ENCODE measurements at places on chromosomes 1 and 21.

DNA sequence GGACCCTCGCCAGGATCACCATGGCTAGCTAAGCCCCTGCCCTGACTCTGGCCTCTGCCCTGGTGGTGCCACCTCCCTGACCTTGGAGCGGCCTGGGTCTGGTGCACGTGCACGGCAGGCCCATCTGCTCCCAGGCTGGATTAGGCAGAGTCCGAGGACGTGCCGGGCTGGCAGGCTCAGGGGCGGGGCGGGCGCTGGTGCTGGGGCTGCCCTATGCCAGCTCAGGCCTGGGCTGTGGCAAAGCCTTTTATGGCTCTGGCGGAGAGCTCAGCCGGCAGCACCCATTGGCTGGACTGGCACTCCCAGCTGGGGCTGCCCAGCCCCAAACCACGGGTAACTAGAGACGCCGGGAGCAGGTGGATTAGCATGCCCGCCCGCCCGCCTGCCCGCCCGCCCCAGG is 17.1 kb upstream of the EDN2 start:
- DNase-seq: no peak

DNA sequence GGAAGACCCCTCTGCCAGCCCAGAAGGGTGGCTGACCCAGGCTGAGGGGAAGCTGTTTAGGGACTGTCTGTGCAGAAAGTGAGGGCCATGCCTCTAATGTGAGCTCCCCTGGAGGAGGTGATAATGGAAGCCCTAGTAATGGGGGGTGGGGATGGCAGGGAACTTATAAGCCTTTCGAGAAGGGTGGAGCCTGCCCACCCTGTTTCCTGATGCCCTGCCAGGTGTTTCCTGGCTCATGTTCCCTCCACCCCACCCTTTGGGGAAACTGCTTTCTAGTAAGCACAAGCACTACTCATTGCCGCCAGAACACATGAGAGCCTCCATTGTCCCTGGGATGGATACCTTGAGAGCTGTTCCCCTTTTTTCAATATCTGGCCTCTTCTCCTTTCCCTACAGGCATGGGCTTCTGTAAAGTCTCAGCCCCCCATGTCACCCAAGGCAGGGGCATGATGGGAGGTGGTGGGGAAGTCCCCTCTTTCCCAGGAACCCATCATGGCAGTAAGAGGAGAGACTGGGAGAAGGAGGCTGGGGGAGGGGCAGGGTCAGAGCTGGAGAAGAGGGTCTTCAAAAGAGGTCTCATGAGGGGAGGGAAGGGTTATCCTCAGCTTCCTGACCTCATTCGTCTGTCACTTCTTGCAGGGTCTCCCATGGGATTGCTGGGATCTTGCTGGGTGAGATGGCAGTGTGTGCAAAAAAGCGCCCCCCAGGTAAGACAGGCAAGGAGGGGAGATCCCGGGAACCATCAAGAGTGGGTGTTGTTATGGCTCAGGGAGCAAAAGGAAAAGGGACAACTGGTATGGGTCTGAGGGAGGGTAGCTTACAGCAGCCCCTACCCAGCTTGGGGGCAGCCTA is 2.4 kb downstream of the ATP8B2 start:
- DNase-seq: peak; percentile 33

DNA sequence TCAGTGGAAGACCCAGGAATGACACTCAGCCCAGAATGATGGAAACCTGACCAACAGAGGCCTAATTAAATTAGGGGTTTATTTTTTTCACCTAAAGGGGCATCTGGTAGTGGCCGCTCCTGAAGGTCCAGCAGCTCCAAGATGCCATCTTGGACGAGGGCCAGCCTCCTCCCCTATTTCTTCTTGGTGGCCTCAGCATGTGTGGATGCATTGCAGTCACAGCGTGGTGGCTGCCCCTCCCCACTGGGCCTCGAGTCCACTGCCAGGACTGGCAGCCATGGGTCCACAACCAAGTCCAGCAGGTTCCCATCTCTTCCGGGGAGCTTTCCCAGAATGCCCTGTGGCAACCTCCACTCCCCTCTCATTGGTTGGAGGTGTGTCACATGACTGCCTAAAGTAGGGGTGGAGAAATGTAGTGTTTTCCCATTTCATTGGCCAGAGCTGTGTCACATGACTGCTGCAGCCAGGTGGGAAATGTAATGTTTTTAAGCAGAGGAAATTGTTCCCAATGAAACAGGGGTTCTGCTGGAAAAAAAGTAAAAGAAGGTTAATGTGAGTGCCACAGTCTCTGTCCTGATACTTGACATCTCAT is 628.2 kb downstream of the PTPRU start:
- DNase-seq: no peak

DNA sequence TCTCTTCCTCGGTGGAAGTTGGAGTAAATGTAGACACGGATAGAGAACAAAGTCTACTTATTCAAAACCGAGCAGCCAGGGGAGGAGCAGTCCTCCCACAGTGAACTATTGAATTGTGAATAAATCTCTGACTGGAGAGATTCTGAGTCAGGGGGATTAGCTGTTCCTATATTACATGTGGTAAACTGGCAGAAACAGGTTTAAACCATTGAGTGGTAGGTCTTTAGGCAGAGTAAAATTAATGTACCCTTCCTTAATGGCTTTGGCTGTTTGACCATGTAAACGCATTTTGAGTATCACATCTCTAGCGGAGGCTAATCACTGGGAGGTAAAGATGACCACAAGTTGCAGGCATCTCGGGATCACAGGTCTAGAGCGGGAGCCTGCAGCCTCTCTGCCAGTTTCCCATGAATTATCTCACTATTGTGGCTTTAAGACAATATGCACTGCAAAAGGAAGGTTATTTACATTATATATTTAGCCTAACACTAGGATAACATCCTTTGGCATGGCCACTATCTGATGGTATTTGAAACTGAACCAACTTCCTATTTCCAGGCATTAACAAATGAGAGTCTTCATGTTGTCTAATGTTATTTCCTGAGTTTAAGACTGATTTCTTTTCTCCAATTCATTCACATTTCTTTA is 7.9 kb upstream of the DISC1 start:
- no peak for DNase-seq

- no peak for DNase-seq
These were observed 56.7 kb downstream of the PTGS2 start for GRCh38 chr1:186623551-186623950.

- peak; percentile 72 for DNase-seq
These were observed 27.7 kb upstream of the LY9 start for GRCh38 chr1:160768295-160768657.

- DNase-seq: no peak
These were observed 719 bp downstream of the SOD1 start for GRCh38 chr21:31660259-31660565.

DNA sequence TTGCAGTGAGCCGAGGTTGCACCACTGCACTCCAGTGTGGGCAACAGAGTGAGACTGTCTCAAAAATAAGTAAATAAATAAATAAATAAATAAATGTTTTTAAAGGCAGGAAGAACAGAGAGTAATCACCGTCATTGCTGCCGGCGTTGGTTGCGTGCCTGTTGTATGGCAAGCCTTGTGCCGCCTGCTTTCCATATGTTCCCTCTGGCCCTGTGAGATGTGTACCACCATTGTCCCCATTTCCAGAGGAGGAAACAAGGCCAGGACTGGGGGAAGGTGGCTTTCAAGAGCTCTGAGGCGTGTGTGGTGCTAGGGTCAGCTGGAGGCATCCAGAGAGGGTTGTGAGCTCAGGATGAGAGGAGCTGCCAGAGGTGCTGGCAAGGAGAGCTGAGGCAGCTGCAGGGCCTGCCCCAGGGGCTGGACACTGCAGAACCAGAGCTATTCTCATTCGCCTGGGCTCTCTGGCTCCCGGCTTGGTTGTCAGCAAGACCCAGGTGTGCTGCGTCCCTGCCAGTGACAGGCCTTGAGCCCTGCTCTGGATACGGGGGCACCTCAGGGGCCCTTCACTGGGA is 5.2 kb upstream of the MARCKSL1 start:
- DNase-seq: no peak

- no peak for DNase-seq
These were observed 157.2 kb upstream of the TMEM51 start for GRCh38 chr1:14996133-14997050.

DNA sequence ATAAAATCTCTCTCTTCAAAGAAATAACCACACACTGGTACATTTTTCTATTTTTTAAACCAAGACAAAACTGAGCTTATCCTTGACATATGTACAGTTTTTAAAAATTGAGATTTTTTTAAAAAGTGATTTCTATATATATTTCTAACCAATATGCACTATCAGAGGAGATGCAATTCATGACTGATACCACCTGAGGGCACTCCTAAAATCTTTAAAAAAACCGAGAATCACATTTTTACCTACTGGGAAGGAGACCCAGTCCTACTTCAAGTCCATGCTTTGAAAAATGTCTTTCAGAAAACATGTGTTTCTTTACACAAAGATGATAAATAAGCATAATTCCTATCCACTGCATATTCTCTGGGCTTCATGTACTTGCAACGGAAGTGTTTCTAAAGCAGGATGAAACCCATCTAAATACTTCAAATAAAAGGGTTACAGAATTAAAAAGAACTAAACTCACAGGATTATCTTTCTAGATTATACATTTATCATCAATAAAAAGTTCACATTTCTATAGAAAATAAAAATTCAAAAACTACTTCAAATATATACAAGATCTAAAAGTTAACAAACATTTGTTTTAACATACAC is 98.6 kb downstream of the ENAH start:
- no peak for DNase-seq

DNA sequence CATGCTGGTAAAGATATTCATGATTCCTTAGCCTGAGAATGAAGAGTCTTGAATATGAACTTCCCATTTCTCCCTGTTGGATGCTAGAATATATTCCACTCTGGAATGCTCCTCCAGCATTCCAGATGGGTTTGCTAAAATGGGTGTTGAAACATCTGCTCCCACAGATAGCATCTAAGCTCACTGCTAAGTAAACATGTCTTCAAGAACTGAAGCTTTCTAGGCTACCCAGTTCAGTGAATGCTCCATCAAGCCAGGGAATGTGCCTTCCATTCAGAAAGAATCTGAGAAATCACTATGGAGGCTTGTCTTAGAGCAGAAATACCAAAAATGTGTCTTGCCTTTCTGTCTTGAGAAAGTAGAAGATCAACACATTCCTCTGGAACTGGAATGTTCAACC is 81.1 kb downstream of the TNFSF18 start:
- DNase-seq: no peak

DNA sequence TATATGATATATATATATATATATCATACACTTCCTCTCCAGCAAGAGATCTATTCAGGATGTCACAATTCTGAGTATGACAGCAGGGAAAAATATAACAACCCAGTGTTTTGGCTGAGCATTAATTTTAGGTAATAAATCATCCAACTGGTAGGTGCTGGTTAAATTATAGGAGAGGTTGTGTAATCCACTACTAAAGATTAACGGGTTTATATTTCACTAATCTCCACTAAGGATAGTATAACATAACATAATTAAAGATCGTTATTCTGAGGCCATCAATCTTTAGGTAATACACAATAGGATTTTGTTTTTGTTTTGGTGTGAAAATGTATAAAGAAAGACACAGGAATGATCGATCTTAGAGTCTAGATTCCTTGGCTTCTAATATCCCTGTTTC is 102.2 kb downstream of the COQ8A start:
- DNase-seq: no peak

- no peak for DNase-seq
These were observed 113.9 kb upstream of the CDC42BPA start for GRCh38 chr1:227432181-227432535.

- peak; percentile 91 for DNase-seq
These were observed 1.5 kb downstream of the TOMM40L start for GRCh38 chr1:161227196-161227871.

DNA sequence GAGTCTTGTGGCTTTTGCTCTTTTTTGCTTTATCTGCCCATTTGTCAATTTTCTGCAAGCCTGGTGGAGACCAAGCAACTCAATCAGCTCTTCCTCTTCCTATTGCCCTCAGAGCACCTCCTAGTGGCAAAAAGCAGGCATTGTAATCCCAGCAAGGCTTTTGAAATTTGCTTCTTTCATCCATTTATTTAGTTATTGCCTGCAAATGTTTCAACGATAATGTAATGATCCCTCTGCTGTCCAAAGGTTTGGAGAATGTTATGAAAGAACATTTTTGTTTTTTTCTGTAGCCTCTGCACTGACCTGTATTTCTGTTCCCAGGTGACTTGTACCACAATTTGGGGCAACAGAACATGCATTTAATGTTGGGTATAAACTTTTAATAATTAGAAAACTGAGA is 127.8 kb downstream of the GABPA start:
- no peak for DNase-seq

DNA sequence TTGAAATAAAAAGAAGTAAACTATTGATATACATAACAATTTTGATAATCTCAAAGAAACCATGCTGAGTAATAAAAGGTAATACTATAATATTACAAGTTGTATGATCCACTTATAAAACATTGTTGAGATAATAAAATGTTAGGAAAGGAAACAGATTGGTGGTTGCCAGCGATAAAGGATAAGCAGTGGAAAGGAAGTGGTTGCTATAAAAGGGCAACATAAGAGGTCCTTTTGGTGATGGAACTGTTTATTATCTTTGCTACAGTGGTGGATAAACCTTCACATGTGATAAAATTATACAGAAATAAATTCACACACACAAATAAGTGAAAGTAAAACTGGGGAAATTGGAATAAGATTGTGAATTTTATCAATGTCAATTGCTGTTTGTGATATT is 15.1 kb downstream of the OR6F1 start:
- no peak for DNase-seq

DNA sequence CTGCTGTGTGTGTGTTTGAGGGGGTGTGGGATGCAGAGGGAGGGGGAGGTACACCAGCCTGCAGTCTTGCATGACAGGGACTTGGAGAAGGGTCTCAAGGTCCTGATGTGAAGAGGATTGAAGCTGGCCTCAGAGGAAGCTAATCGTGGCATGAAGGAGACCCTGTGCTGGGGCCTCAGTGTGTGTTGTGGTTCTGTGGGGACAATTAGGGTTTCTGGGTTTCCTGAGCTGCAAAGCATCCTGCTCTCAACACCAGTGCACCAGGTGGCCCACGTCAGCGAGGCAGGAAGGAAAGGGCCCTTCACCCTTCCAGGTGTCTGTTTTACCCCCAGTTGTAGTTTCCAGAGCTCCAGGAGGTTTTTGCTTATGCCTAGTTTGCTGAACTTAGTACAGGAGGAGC is 52.8 kb downstream of the TENT5C start:
- peak; percentile 90 for DNase-seq

GRCh38 chr1:202189001-202189790 is 4.4 kb upstream of the LGR6 start:
- peak; percentile 55 for DNase-seq

DNA sequence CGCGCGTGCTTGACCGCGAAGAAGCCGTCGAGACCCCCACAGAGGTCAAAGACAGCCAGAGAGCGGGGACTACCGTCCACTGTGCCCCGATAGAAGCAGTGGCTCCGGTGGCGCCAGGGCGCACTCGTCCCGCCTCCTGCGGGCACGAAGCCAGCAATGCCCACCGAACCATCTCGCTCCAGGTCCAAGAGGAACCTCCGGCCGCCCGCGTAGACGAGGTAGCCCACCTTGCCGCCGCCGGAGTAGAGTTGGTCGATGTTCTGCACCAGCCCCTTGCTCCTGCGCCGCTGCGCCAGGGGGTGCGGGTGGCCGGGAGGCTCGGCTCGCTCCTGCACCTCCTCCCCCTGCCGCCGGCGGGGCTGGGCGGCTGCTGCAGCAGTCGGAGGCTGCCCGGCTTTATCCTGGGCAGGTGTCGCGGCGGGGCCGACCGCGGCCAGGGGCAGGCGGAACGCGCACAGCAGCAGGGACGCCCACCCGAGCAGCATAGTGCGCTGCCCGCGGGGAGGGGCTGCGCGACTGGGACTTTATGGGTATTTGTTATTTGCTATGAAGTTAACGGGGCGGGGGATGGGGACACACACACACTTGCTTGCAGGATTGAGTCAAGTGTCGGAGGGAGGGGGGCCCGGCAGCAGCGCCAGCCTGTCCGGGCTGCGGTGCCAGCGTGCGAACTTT is 844 bp downstream of the ADAMTS5 start:
- no peak for DNase-seq

All from T-helper 1 cell (primary cell).